ENCODE measurements at places on chromosomes 4 and X.
A peak's percentile ranks its signal among the peaks of the same experiment; 100 is the strongest.

- no peak for DNase-seq
Measured at GRCh38 chr4:73453701-73454005, 17.6 kb downstream of the AFP start.

DNA sequence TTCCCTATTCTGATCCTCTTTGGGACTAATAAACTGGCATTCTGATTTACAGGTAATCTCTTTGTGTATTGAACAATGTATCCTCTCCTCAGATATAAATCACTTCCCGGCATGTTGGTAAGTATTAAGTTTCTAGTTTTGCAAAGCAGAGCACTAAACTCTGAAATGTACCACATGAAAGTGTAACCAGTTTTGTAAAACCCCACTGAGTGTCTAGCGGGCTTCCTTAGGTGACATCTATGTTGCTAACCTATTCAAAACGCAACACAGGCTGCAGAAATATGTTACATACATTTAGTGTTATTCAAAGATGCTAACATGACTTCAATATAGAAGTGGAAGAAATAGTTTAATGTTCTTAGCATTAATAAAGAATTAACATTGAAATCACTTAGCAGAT lies 25.2 kb downstream of the DNAJB14 start:
- no peak for DNase-seq

- no peak for DNase-seq
Measured at GRCh38 chr4:26073886-26074560, 160.0 kb downstream of the SMIM20 start.

GRCh38 chrX:45537936-45538335 lies 337.3 kb upstream of the DIPK2B start:
- DNase-seq = no peak

DNA sequence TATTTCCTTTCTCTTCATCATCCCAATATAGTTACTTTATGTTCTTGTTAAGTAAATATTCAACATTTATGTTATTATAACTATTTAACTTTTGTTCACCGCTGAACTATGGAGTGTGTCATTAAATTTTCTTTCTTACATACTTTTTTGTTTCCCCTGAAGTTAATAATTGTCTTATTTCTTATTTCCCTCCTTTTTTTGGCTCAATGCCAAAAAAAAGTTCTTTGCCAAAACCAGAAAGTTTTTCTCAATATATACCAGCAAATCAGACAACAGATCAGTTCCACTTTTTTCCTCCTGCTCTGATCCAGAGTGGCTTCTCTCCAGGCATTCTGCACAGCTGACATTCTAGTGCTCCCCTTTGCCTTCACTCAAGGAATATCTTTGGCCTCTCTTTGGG lies 187.0 kb upstream of the PPARGC1A start:
- no peak for DNase-seq

DNA sequence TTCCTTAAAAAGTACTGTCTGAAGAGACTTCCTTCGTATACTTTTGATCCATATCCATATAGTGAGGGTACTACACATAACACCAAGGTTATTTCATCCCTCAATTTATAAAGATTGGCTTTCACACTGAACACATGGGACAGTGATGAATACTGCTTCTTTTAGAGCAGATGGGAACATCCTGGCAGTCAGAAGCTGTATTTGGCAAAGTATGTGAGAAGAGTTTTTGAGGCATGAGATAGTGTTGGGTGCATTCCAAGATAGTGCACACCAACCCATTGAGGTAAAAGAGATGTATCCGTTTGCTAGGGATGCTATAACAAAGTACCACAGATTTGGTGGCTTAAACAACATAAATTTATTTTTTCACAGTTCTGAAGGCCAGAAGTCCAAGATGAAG lies 141.1 kb downstream of the MOSPD2 start:
- no peak for DNase-seq

- DNase-seq = no peak
Measured at GRCh38 chr4:66465111-66465510, 794.8 kb upstream of the EPHA5 start.

GRCh38 chr4:173374588-173374987 lies 3.8 kb downstream of the SAP30 start:
- no peak for DNase-seq

DNA sequence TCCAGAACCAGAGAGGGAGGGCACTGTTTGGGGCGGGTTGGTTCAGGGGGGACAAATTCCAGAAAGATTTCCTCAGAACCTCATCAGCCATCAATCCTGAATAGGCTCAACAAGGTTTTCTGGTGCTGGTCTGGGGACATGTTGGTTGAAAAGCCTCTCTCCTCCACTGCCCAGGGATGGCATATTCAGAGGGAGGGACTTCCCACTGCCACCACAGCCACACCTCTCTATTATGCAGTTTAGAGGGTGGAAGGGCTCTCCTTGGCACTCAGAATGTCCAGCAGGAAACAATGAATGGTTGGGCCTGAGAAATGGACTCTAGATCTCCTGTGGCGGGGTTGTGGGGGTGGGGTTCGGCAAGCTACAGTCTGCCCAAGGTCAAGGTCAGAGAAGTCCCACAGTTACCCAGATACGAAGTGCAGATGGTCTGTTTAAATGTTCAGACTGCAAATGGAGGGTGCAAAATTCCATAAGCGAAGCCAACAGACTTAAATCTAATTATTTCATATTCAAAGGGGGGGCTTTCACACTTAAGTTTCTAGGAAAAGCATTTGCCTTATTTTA lies 70.7 kb downstream of the LEF1 start:
- DNase-seq = no peak

- DNase-seq = no peak
Measured at GRCh38 chrX:99494668-99495067, 915.4 kb downstream of the PCDH19 start.

- no peak for DNase-seq
Measured at GRCh38 chr4:123955167-123955800, 558.7 kb downstream of the SPRY1 start.

- DNase-seq = no peak
Measured at GRCh38 chrX:133594156-133594555, 178.9 kb upstream of the GPC4 start.

DNA sequence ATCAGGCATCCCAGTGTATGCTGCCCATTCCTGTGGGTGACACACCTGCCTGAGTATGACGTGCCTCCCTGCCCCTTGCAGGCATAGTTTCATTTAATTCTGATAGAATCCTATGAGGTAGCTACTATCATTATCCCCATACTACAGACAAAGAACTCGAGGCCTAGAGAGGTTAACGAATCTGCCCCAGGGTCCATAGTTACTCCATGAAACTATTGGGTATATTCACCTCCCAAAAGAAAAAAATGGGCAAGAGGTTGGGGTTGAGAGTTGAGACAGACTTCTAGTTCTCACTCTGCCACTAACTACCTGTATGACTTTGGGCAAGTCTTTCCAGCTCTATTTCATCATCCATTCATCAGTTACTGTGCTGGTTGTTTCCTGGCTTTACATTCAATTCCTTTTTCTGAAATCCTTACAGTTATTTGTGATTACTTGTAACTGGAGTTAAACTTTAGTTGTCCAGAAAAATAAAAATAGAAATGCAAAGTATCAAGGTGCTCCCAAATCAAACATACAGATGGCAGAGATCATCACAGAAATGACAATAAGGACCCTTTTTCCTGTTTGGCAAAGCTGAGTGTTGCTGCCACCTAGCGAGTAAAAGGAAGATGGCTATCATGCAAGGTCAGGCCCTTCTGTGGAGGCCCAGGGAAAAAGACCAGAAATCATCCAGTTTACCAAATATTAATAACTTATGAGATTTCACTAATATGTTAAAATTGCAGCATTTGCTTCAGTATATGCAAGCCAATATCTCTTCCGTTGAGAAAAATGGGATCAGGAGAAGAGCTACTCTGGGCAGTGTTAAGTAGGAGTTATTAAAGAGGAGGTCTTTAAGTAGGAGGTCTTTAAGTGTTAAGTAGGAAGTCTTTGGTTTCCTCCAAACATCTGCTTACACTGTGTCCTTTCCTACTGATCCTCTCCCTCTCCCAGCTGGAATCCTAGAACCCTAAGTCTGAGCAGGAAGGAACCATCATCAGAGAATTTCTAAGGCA lies 17.1 kb upstream of the MAP7D3 start:
- no peak for DNase-seq

DNA sequence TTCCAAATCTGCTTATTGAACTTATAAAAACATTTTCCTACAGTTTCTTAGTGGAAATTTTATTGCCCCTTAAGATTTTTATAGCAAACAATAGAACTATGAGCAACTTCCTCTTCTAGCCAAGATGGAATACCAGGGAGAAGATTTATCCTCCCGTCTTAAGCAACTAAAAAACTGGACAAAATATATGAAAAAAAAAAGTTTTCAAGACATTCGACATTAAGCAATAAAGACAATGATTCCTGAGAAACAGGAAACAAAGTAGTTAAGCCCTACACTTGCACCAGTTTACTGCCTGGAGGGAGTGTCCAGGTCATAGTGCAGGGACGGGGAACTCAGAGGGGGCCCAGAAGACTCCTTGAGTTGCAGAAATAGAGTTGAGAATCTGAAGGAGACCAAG lies 516.1 kb upstream of the DIPK2B start:
- no peak for DNase-seq

DNA sequence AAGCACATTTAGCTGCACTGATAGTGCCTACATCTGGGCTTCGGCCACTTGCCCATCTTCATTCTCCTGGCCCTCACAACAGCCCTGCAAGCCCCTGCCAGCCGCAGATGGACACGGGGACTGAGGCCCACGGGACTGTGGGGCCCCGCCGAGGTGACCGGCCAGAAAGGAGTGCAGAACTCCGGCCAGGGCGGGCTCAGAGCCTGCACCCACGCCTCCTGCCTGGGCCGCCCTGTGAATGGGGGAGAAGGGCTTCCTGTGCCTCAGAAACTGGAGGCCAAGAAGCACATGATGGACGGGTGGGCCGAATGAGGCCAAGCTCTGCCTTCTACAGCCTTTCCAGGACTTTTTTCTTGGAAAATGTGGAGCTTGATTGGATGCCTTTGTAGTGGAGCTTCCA lies 35.7 kb upstream of the HGFAC start:
- DNase-seq = peak; percentile 69

GRCh38 chrX:101973066-101973465 lies 41.2 kb upstream of the ZMAT1 start:
- no peak for DNase-seq

GRCh38 chr4:110503270-110504083 lies 27.5 kb downstream of the ENPEP start:
- DNase-seq = no peak

DNA sequence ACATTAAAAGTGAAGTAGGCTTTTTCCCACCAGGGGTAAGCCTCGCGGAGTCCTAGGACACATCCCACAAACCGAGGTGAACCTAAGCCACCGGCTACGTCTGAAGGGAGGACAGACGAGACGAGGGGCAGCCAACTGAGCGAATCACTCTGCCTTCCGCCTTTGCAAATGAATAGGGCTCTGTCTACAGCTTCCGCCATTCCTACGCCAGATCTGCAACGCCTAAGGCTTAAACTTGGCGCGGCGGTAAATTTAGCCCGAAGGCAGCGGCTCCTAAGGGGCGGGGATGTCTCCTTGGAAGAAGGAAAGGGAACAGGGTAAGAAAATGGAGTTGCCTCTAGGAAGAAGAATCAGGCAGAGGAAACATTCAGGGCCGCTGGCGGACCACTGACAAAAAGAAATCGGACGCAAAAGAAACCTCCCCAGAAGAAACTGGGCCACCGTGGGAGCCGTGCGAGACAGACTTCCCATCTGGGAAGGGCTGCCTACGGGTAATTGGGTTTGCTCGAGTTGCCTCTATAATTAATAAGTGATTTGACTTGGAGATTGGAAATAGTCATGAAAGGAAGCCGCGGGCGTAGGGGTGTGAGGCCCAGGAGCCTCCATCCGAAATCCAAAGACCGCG lies 90.5 kb downstream of the BCOR start:
- DNase-seq = no peak

DNA sequence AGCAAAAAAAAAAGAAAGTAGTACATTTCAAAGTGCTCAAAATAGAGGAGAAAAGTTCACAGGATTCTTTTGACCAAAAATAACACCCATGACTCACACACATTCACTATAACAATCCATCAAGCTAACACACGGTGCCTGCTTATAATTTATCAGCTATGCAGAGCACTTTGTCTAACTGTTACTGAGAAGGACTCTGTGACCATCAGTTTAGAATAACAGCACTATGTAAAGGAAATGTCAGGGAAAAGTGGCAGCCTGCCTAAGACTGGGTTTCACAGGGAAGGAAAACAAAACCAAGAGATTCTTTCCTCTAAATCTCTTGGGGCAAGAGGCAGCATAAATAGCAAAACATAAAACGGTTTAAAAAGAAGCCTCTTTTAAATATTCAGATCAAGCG lies 54.8 kb downstream of the CCDC149 start:
- no peak for DNase-seq

GRCh38 chr4:77703666-77704065 lies 98.0 kb downstream of the CXCL13 start:
- no peak for DNase-seq

DNA sequence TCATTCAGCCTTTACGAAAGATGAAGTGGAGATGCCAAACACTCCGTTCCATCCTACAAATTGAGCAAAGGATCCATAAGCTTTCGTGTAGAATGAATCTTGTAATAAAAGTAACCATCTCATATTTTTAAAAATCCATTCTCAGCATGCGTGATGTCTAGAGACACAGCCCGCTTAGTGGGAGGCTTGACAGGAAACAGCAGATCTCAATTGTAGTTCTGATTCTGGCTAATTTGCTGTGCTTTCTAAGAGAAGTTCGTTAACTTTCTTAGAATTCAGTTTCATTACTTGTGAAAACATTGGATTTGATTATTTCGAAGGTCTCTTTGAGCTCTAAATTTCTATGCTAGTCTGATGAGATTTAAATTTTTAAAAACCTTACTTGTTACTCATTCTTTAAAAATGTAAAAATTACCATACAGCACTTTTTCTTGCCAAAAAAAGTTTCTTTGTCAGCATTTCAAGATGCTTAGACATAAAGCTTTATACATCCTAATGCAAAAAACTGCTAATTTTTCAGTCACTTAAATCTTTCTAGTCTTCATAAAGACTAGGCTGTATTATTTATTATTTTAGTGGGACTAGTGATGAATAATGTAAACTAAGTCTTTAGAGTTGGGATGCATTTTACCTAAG lies 66.9 kb upstream of the NEIL3 start:
- no peak for DNase-seq

GRCh38 chrX:12702509-12703091 lies 88.6 kb upstream of the PRPS2 start:
- DNase-seq = no peak

DNA sequence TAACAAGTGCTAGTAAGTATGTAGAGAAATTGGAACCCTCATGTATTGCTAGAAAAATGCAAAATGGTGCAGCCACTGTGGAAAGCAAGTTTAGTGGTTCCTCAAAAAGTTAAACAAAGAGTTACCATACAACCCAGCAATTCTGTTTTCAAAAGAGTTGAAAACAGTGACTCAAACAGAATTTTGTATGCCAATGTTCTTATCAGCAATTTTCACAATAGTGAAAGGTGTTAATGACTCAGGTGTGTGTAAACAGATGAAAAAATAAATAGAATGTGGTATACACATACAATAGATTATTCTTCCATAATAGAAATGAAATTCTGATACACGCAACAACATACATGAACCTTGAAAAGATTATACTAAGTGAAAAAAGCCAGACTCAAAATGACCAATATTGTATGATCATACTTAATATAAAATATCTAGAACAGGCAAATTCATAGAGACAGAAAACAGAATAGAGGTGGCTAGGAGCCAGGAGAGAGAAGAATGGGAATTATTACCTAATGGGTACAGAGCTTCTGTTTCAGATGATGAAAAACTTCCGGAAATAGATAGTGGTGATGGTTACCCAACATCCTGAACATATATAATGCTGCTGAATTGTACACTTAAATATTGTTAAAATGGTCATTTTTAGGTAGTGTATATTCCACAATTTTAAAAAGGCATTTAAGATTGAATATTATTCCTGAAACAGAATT lies 51.6 kb downstream of the WDFY3 start:
- no peak for DNase-seq
